Uterus (tissue), 4 donors: ENCODE measurements at places on chromosomes 11 and 22. TPM values are rescaled to one million over a fixed set of nuclear protein-coding genes. Genes with fewer than 3 reads are reported as not detected.

Gene APOA4
- not detected for total RNA-seq

Gene FAM180B
- 0.30 TPM for total RNA-seq

Gene MMP12
- not detected for total RNA-seq

Gene TSPAN32
- total RNA-seq, result 3.3 TPM

Gene GAL3ST3
- total RNA-seq, result not detected

Gene RTN4R
- 5.0 TPM for total RNA-seq

Gene CD248
- total RNA-seq, result 91.2 TPM
